Coronary artery (tissue), 2 donors: ENCODE measurements at places on chromosomes 2 and 18.
A peak's percentile ranks its signal among the peaks of the same experiment; 100 is the strongest.

DNA sequence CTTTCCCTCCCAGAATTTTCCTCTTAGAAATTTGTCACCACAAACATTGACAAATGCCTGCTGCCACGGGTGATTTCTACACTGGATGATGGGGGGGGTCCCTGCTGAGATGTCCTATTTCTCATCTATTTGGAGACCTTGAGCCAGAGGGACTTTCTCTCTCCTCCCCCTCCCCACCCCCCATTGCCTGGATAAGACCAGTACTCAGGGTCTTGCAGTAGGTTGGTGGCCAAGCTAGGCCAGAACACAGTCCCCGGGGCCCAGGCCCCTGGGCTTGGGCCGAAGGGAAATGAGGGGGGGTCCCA lies 560 bp upstream of the DUSP2 start:
- DNase-seq, result no peak

- no peak for DNase-seq
Observed at GRCh38 chr2:207274530-207275189, 108.9 kb upstream of the KLF7 start.

- no peak for DNase-seq
Observed at GRCh38 chr2:145194673-145195072, 674.8 kb upstream of the ZEB2 start.

GRCh38 chr2:143468341-143468888 lies 339.2 kb downstream of the ARHGAP15 start:
- no peak for DNase-seq

GRCh38 chr2:189444322-189444721 lies 3.0 kb downstream of the WDR75 start:
- DNase-seq, result no peak

- DNase-seq, result no peak
Observed at GRCh38 chr2:120952318-120952717, 216.7 kb downstream of the GLI2 start.

DNA sequence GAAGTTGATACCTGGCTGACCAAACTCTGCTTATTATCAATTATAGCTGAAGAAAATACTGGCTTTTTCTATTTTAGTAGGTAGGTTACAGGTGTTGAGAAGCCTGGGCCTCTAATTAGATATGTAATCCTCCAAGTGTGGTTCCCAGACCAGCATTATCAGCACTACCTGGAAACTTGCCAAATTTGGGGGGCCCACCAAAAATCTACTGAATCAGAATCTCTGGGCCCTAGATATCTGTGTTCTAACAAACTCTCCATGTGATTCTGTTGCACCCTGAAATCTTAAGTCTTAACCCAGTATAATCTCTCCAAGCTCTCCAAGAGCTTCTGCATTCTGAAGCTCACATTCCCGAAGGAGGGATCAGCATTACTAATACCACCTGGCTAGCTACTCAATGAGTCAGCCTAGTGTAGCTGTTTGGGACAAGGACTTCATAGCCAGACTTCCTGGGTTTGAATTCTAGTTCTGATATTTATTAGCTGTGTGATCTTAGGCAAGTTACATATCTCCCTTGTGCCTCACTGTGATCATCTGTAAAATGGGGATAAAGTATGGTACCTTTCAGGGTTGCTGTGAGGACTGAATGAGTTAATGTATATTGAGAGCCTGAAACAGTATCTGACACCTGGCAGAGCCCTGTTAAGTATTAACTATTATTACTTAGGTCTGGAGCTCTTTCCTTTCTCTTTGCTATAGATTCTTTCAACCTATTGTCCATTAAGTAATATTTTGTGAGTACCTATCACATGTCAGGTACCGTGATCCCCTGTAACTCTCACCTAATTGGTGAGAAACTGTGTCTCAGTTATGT lies 94.1 kb upstream of the CD302 start:
- DNase-seq, result no peak

- no peak for DNase-seq
Observed at GRCh38 chr2:36277881-36278523, 77.6 kb upstream of the CRIM1 start.

DNA sequence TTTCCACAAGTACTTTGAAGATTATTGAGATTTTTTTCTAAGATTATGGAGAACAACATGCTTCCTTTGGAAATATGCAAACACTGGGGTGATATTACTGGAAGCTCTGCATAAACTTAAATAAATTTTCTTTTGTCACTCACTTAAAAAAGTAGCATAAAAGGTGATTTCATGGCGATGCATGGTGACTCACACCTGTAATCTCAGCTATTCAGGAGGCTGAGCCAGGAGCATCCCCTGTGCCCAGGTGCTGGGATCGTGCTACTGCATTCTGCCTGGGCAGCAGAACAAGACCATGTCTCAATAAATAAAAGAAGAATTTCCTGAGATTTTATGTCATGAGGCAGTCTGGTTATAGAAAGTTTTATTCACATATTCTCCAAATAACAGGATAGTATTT lies 679.1 kb upstream of the CDH2 start:
- no peak for DNase-seq

GRCh38 chr2:31558401-31559295 lies 22.1 kb downstream of the SRD5A2 start:
- no peak for DNase-seq

GRCh38 chr2:216229277-216229914 lies 120.2 kb downstream of the XRCC5 start:
- DNase-seq, result no peak

- DNase-seq, result no peak
Observed at GRCh38 chr2:67423489-67423888, 26.4 kb downstream of the ETAA1 start.

GRCh38 chr2:195333869-195334268 lies 323.2 kb upstream of the SLC39A10 start:
- DNase-seq, result no peak

DNA sequence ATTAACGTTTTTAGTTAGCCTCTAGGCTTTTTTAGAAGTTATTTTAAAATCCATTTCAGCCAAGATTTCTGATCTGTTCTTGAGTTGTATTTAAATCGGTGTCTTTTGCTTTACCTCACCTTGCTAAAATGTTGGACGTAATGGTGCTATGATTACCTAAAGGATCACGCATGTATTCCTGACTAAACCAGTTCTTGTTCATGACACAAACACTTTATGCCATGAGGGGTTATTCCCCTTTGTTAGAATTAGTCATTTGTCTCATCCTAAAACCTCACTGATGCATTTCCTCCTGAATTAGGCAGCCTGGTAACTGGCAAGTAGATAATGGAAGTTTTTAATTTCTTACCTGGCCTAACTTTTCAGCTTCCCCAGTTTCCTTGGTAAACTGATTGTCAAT lies 185.4 kb upstream of the TANK start:
- DNase-seq, result no peak

DNA sequence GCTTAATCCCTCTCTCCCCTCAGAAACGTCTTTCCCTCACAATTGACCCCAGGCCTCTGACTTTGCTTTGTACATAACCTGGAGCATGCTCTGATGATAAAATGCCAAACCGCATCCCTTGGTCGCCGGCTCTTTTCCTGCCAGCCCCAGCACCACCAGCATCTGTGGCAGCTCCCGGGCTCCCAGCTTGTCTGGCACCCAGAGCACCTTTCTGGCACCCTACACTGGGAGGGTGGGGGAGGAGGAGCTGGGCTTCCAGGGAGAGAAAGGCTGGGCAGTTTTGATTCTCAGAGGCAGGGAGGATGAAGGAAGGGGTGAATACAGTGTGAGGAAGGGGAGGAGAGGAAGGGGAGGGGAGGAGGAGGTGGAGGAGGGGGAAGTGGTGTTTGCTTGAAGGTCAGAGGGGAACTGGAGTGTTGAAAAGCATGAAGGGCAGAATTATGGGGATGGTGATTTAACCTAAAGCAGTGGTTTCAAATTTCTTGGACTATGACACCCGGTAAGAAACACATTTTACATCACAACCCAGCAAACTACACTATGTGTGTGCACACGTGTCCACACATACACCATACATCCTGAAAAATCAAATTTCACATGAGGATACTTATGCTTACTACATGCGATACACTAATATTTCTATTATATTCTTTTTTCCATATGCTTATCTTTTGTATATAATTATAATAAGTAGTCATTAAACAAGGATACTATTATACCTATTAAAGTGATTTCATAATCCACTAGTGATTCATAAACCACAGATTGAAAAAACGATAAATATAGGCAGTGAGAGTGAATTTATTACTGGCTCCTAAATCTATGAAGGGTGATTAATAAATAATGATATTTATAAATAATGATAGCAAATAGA lies 30.0 kb upstream of the IGFBP2 start:
- DNase-seq, result no peak

DNA sequence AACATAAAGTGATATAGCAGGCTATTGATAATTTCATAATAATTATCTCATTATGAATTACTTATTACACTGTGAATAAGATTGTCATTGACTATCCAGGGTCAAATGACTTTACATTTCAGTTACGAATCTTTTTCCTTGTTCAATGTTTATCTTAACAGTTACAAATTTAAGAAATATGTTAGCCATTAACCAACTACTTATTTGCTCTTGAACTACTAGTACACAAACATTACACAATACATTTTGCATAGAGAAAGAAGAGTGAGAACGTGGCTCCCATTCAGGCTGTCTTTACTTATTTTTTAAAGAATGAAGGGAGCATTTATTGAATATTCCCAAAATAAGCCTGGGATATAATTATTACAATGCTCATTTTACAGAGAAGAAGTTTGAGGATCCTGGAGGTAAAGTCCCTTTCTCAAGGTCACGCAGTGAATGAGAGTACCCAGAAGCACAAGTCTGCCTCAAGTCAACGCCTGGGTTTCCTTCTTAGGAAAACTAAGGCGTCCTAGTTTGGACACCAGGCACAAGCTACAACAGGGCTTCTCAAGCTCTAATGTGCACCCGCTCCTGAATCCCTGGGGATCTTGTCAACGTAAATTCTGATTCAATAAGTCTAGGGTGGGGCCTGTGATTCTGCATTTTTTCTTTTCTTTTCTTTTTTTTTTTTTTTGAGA lies 164.2 kb downstream of the FIGN start:
- DNase-seq, result no peak

GRCh38 chr18:79733986-79734770 lies 54.6 kb downstream of the CTDP1 start:
- DNase-seq, result no peak

GRCh38 chr2:152552888-152553287 lies 164.4 kb downstream of the PRPF40A start:
- DNase-seq, result no peak

DNA sequence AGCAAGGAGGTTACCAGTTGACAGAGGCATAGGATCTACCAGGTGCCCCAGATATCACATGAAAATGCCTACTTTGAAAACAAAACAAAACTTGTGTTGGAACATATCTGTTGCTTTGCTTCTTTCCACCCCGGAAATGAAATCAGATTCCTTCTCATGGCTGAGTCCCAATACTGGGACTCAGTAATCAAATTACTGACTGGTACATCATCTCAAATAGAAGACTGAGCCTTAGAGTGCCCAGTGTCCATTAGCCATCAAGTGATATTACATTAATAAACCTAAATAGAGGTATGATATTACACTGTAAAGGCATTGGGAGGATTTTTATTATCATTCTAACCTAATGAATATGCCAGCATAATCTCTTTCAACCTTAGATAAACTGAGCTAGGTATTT lies 48.6 kb upstream of the MSTN start:
- DNase-seq, result no peak

DNA sequence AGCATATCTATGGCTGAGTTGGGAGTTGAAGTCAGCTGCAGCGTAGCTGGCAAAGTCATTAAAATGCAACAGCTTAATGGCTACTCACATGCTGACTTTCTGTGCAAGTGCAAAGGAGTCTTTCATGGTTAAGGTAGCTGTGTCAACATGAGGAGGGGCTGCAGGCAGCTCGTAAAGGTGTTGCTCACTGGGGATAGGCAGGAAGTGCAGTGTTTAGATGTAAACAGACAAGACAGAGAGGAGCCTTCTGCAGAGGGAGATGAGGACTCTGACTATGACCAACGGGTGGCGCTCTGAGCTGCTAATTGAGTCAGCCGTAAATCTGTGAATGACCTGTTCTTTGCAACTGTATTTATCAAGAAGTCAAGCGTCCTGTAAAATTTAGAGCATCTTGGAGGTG lies 22.3 kb upstream of the CAVIN2 start:
- no peak for DNase-seq

GRCh38 chr2:38498045-38498481 lies 104.7 kb downstream of the HNRNPLL start:
- DNase-seq, result no peak

DNA sequence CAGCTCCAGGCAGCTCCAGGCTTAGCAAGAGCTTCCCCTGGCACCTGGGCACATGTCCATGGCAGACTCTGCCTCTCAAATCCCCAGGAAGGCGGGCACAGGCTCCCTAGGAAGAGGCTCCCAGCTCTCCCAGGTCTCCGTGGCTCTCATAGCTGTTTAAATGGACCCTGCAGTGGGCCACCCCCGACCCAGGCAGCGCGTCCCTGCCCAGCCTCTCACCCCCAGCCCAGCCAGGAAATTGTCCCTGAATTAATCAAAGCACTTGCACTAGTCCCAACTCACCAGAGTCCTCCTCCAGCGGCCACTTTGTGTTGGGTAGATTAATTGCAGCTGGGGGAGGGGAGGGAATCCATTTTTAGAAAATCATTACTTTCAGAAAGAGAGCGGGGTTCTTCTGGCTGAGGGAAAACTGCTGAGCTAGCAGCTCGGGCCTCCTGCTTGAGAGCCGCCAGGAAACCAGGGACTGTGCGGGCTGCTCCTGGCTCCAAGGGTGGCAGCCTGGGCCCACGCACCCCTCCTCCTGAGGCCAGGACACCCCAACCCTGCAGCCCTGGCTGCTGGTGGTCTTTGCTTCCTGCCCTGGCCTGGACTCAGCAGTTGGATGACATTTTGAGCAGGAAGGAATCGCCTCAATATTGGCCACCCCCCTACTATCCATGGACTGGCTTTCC lies 36.0 kb downstream of the SMAD7 start:
- DNase-seq, result peak; percentile 67

DNA sequence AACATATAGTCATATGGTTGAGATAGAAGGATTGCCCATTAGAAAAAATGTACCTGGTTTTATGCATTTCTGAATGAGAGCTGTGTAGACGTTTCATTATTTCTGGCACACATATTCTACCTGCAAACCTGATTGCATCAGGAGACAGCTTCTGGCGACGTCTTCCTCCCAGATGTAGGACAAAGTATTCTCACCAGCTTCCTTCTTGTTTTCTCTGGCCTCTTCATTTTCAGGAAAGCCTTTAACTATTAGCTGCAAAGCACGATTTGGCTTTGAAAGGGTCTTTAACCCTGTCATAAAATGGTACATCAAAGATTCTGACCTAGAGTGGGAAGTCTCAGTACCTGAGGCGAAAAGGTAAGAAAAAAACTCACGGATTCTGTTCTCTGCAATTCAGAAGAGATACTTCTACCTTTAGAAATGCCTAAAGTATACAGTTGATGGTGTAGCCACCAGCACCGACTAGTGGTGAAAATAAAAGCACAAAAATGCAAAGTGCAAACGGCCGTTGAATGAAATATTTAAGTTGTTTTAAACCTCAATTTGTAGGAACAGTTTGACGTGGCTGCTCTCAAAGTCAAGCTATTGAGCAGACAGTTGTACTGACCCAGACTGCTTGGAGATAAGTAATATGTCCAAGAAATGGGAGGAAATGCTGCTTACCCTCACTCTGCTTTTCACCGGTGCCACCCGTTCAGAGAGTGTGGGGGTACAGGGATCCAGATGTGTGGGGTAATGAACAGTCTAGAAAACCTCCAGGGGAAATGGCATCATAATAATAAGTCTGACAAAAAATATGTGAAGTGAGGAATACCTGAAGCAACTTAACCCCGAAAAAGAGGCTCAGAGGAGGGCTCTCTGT lies 20.2 kb downstream of the IL18RAP start:
- DNase-seq, result no peak

GRCh38 chr2:219344751-219345430 lies 12.3 kb upstream of the RESP18 start:
- no peak for DNase-seq

GRCh38 chr2:129757915-129758783 lies 221.3 kb upstream of the RAB6C start:
- peak; percentile 61 for DNase-seq
